AG04449 (cell line): ENCODE measurements at places on chromosomes 16 and 17.

GRCh38 chr16:74931445-74931844 lies 53.5 kb downstream of the WDR59 start:
- no peak for DNase-seq

DNA sequence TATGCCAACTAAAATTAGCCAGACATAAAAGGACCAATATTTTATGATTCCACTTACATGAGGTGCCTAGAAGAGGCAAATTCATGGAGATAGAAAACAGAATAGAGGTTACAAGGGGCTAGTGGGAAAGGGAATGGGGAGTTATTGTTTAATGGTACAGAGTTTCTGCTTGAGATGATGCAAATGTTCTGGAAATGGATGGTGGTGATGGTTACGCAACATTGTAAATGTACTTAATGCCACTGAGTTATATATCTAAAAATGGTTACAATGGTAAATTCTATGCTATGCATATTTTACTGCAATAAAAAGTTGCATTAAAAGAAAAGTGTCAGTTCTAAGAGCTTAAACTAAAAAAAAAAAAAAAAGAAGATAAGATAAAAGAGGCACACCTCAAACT lies 17.9 kb downstream of the MT1X start:
- no peak for DNase-seq

DNA sequence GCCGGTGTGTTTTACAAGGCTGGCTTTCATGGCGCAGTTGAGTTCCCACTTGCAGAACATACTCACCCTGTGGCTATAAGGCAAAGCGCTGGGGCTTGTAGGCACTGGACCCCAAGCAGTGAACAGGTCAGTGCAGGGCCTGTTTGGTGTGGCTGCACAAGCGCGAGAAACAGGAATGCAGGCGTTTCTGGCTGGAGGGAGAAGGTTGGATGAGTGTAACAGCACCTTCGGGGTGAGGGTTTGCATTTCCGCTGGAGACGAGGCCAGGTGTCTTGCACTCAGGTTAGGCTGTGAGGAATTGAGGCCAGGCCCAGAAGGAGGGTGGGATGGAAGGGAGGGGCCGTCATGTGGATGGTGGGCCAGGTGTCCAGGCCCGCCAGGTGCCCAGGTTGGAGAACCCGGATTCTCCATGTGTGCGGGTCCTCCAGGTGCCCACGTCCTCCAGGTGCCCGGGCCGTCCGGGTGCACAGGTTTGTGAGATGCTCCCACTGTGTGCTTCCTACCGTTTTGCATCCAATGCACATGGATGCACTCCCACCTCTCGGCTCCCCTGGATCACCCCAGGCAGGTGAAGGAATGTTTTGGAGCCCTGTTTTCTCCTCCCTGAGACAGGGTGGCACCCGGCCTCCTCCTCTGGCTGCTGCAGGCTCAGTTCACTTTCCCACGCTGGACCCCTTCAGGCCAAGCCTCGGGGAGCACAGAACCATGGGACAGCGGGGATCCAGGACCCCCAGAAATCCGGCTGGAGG lies 46.0 kb downstream of the SLC7A5 start:
- DNase-seq = no peak

DNA sequence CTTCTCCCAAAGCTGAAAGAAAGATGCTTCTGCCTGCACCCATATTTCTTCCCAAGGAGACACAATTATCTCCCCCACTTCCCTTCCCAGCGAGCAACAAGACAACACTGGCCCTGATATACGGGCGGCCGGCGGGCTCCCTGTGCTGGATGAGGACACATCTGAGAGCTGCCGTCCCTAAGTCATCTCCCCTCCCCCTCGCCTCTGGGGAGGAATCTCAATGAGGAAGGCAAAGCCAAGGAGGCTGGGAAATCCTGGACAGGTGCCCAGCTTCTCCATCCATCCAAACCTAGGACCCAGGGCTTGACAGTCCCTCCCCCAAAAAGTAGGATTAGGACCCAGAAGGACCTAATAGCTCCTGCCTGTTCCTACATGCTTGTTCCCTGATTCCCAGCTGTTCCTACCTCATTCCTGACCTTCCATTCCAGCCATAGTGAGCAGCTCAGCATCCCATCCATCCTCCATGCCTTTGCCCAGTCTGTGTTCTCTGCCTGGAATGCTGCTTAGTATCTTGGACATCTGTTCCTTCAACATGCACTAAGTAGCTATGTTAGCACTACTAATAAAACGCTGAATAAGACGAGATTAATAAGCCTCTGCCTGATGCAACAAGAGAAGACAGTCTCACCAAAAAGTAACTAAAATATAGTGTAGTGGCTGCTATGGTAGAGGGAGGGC lies 167.9 kb downstream of the CCT6B start:
- no peak for DNase-seq

DNA sequence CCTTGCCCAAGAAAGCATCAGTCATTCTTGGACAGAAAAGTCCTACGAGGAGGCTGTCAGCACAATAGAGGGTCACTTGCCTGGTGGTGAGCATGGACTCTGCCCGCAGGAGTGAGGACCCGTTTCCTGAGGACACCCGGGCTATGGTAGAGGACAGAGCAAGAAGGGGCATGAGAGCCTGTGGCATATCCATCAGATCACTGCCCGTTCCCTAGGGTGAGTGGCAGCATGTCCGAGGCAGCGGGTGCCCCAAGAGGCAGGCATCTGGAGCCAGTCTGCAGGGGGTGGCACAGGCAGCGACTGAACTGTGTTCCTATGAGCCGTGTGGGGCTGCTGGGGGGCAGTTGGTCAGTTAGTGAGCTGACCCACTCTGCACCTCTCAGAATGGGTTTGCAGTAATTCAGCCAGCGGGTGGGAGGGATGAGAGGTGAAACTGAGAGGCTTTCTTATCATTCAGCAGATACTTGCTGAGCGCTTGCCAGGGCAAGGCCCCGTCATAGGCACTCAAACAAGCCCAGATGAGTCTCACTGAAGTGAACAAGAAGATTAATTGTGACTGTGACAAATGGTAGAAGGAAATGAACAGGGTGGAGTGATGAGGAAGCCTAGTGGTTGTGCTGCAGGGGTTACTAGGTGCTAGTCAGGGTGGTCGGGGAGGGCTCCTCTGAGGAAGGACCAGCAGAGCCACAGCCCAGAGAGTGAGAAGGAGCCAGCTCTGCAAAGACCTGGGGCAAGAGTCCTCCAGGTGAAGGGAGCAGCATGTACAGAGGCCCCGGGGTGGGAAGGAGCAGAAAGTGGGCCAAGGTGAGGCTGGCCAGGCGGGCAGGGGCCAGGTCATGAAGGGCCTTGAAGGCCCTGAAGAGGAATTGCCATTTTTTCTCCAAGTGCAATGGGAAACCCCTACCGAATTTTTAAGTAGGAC lies 87.9 kb downstream of the CLEC16A start:
- DNase-seq = no peak

GRCh38 chr16:19175492-19176262 lies 7.6 kb downstream of the SYT17 start:
- no peak for DNase-seq

DNA sequence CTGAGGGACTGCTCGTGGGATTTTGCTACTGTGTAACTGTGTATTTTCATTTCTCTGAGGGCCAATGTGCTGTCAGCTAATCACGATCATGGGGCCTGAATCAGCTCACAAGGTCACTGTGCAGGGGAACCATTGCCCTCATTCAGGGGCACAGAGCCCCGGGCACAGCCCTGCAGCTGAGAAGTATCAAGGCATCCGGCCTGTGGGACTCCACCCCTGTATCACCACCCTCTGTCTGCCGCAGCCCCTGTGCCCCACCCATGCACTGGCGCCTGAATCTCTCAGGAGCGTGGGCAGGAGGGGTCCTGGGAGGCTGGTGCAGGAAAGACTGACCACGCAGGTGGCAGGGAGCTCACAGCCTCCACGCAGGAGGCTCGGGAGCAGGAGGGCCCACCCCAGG lies 43.4 kb upstream of the RASD1 start:
- DNase-seq = no peak

- no peak for DNase-seq
These were observed 42.8 kb downstream of the TNFRSF13B start for GRCh38 chr17:16929035-16929680.
